ENCODE measurements at places on chromosomes 12 and 14.

- no peak for DNase-seq
These were observed 50.4 kb downstream of the KCNK10 start for GRCh38 chr14:88272390-88273269.

DNA sequence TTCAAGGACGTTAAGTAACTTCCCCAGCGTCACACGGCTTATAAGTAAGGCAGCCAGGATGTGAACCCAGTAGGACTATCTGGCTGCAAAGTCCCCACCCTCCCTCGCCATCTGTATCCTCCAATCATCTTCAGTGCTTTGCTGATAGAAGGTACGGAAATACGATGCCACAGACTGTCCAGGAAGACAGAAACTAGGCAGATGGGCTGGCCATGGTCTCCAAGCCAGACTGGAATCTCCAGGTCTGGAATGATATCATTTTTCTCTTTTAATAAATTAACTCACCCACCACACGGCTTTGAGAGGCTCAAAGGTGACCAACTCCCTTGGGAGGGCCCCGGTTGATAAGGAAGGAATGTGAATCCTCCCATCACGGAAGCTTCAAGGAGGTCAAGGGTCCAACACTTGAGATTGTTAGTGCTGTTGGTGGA is 16.3 kb upstream of the BDKRB1 start:
- DNase-seq: no peak

DNA sequence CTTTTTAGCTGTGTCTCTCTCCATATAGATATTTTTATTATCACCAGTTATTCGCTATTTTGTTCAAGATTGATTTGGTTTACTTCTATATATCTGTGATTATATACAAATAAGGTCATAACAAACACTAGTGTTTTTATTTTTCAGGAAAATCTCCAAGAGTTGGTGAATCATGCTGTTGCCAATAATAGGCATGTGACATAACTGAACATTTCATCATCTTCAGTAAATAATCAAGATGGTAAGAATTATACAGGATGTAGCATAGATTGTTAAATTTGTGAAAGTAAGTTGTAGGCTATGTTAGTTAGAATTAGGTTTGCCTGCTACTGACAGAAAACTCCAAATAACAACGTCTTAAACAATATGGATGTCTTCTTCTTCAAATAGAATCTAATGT is 240.9 kb upstream of the PDE3A start:
- no peak for DNase-seq

- DNase-seq: no peak
These were observed 251.5 kb downstream of the FOXN3 start for GRCh38 chr14:89165189-89166181.

- no peak for DNase-seq
These were observed 20.2 kb upstream of the ESRRB start for GRCh38 chr14:76355771-76356170.

GRCh38 chr12:54378796-54379397 is 5.6 kb downstream of the ZNF385A start:
- peak; percentile 78 for DNase-seq

DNA sequence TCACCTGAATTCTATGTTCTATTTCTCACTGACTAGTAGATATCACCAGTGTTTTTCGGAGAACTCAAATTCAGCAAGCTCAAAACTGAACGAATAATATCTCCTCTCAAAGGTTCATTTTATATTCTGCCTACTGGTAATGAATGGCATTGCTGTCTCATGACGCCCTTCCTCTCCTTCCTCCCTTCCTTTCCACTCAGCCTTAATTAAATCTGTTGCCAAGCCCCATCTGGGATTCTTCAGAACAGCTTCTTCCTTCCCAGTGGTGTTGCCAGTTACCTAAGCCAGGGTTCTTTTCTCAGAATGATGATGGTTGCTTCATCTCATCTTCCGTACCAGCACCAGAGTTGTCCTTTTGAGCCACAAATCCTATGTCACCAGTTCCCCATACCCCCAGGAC is 143.2 kb downstream of the SYNE2 start:
- DNase-seq: no peak

- DNase-seq: no peak
These were observed 85.8 kb downstream of the DNAH10 start for GRCh38 chr12:123847876-123848275.

- DNase-seq: no peak
These were observed 60.2 kb downstream of the LGR5 start for GRCh38 chr12:71499834-71500233.

GRCh38 chr12:26870491-26871419 is 37.8 kb upstream of the ITPR2 start:
- DNase-seq: no peak

GRCh38 chr12:15535352-15535781 is 213.1 kb downstream of the PTPRO start:
- no peak for DNase-seq

- DNase-seq: no peak
These were observed 4.2 kb downstream of the SLC15A4 start for GRCh38 chr12:128819293-128820144.

DNA sequence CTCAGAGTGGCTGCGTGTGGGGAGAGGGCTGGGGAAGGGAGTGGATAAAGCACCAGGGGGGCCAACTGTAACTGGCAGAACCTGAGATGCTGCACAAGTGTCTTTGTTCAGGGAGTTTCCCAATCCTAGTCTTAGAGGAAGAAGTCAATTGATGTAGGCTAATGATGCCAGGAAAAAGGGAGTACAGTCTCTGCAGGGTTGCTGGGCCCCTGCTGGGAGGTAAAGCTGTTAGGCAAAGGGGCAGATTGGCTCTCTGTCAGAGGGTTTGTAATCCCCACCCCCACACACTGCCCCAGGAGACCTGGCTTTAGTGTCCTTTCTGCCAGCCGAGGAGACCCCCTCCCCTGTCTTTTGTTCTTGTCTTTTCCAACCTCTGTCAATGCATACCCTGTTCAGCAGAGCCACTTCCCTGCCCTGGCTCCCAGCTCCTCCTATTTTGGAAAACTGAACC is 178.4 kb downstream of the KCNA5 start:
- DNase-seq: no peak

- DNase-seq: peak; percentile 26
These were observed 143.7 kb downstream of the ASCL4 start for GRCh38 chr12:107917912-107918800.

- no peak for DNase-seq
These were observed 24.7 kb downstream of the TTC7B start for GRCh38 chr14:90791486-90791885.

GRCh38 chr14:38420048-38420447 is 164.2 kb upstream of the CLEC14A start:
- no peak for DNase-seq

- DNase-seq: peak; percentile 0
These were observed 158.5 kb downstream of the KLRB1 start for GRCh38 chr12:9449181-9449580.

GRCh38 chr14:74142523-74142922 is 57.8 kb downstream of the LIN52 start:
- DNase-seq: no peak

GRCh38 chr12:125256634-125256936 is 191.3 kb downstream of the AACS start:
- no peak for DNase-seq

DNA sequence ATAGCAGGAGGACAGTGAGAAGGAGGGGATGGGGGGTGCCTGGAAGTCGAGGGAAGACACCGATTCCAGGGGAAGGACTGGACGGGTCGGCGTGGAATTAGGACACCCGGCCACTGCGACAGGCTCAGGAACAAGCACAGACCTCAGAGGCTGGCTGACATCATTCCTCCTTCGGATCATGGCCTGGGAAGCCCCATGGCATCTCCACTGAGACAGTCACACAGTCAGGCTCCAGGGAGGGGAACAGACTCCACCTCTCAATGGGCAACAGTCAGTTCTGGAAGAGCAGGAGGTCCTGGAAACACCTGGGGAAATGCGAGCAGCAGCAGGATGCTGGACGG is 67.9 kb upstream of the FBRSL1 start:
- DNase-seq: no peak

DNA sequence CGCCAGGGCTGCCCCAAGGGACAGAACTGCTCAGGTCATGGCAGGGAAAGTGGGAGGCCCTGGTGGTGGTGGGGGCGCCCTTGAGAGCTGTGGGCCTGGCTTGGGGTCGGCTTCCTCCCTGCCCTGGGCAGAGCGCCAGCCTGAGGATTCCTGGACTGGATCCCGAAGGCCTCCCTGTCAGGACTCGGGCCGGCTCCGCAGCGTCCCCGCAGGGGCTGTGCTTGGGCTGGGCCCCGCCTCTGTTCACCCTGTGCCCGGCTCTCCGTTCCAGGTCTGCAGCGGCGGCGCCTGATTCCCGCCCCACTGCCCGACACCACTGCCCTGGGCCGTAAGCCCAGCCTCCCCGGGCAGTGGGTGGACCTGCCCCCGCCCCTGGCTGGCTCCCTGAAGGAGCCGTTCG is 39.9 kb downstream of the KIF26A start:
- no peak for DNase-seq

- no peak for DNase-seq
These were observed 469.5 kb downstream of the VRK1 start for GRCh38 chr14:97266653-97267052.

- no peak for DNase-seq
These were observed 7.1 kb upstream of the PGF start for GRCh38 chr14:74962493-74962892.

DNA sequence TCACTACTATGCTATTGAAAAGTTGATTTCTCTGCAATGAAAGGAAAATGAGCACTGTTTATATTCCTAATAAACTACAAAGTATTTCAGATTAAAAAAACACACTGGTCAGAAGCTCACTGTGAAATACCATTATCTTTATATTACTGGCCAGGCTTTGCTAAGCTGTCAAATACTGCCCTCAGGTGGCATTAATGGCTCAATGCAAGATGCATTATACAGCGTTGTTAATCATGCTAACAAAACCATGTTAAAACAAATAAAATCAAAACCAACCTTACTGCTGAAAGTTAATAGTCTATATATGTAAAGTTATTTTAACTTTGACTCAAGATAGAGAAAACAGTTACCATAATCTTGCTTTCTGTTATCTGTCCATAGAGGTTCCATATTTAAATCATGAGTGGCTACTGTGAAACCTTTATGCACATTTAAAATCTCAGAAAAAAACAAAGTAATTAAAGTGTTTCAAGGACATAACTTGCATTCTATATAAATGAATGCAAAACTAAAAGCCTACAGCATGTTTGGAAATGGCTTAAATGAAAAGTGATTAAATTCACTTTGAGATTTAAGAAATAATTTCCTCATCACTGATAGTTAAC is 121.7 kb downstream of the RALGAPA1 start:
- DNase-seq: peak; percentile 41

DNA sequence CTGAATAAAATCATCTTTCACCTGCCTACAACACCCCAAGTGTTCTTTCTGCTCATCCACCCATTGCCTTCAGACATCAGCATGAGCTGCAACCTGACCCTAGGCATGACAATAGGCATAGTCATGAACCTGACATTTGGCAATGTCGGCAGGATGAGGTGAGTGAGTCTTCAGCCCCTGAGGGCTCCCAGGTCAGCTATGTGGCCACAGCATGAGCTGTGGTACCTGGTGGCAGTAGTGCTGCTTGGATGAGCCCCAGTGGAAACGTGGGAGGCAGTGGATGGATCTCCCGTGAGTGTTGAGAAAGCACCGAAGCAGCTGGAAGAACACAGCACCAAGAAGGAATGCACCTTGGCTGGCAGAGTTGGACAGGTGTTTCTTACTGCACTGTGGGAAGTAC is 334.8 kb upstream of the FAR2 start:
- no peak for DNase-seq

GRCh38 chr14:58770491-58770982 is 132.8 kb downstream of the DACT1 start:
- DNase-seq: no peak

DNA sequence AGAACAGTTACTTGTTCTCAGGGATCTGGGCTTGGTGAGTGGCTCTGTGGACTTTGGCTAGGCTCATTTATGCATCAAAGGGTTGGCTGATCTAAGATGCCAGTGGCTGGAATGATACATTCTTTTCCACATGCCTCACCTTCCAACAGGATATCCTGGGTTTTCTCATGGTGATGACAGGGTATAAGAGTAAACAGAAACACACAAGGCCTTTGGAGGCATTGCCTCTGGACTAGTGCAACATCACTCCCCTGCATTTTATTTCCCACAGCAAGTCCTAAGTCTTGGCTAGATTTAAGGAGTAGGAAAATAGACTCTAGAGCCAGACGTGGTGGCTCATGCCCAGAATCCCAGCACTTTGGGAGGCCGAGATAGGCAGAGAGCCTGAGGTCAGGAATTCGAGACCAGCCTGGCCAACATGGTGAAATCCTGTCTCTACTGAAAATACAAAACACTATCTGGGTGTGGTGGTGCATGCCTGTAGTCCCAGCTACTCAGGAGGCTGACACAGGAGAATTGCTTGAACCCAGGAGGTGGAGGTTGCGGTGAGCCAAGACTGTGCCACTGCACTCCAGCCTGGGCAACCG is 47.9 kb downstream of the RPH3A start:
- peak; percentile 22 for DNase-seq

DNA sequence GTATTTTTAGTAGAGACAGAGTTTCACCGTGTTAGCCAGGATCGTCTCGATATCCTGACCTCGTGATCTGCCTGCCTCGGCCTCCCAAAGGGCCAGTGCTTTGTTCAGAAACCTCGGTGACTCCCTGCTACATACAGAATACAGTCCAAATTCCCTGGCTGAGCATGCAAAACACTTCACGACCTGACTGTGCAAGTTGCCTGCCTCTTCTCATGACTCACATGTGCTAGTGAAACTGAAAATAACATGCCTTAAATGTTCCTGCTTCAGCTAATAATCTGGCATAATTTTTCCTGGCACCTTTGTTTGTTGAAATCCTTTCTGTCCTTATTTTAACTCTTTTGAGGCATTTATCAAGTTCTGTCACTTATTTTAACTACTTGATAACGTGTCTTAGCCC is 8.2 kb downstream of the DMAC2L start:
- no peak for DNase-seq

GRCh38 chr14:105710119-105711043 is 184.0 kb downstream of the TMEM121 start:
- DNase-seq: no peak

DNA sequence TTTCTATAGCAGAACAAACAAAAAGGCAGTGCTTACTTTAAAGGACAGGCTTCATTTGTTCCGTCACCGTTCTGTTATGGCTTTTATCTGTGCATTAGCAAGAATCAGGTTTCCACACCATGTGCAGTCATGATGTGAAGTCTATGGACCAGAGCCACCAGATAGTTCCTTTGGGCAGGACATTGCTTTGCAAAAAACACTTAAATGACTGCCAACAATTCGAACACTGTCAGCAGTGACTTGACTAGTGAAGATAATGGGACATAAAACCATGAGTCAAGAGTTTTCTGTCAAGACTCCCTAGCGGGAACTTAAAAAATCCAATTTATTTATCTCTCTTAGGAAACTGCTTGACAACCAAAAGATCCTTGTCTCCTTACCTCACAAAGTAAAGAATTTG is 80.3 kb downstream of the NKX2-1 start:
- DNase-seq: no peak

Measured in HTR-8/SVneo (cell line).